ENCODE measurements at places on chromosomes 7 and 10.
A peak's percentile ranks its signal among the peaks of the same experiment; 100 is the strongest.

DNA sequence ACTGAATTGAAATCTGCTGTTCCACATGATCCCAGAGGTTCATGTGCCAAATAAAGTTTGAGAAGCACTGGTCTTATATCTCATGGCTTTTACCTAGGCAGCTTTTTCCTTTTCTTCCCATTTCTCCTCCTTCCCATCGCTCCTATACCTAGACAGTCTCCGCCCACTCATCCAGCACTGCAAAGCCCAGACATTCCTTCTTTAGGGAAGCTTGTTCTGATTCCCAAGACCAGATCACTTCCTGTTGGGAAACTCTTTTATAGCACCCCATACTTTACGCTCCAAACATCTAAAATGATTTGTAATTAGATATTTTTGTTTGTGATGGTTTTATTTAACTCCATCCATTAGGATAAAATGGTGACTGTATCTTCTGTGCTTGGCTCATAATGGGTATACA, 75.9 kb downstream of the BMPER start:
- no peak for DNase-seq

DNA sequence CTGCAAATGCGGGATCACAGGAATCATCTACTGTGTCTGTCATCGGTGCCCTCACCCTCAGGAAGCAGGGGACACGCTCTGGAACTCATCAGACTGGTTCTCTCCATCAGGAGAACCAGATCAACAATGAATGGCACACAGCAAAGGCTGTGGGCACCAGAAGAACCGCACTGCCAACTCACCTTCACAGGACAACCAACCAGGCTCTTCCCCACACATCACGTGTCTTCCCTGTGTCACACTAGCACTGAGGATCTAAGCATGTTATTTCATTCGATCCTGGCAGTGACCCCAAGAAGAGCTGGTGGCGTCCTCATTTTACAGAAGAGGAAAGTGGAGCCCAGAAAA, 106.1 kb downstream of the TNS3 start:
- no peak for DNase-seq

GRCh38 chr7:77222065-77222464, 22.4 kb upstream of the FGL2 start:
- DNase-seq, result no peak

DNA sequence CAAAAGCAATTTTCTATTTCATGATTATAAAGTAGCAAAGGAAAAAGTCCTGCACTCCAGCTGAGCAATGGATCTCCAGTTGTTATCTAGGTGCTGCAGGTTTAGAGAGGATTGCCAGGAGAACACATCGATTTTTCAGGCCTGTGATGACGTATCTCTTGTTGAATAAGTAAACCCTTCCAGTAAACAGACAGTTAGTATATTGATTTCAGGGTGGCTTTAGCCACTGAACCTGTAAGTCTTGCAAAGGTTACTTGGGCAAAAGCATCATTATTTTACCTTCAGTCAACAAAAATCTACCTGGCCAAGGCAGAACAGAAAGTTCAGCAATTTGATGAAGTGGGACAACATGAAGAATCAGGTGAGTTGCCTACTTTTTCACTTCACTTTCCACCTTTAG, 12.3 kb downstream of the EGFR start:
- no peak for DNase-seq

DNA sequence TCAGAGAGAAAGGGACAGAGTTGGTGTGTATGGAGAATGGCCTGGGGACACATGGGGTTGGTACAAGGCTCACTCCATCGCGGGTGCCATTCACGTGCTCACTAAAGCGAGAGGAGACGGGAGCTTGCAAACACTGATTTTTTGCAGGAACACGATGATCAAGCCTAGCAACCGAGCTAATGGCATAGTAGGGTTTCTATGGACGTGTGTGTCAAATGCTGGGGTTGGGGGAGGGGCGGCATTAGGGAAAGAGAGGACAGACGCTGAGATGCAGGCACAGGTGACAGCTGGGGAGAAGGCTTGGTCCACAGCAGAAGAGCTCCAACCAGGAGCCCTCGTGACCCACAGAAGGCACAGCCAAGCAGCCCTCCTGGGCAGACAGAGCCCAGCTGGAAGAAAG, 33.9 kb downstream of the RCC1L start:
- no peak for DNase-seq

GRCh38 chr7:26652401-26653100, 211.8 kb downstream of the SKAP2 start:
- DNase-seq, result no peak

- DNase-seq, result no peak
Observed at GRCh38 chr7:27510541-27510940, 152.1 kb downstream of the HIBADH start.

DNA sequence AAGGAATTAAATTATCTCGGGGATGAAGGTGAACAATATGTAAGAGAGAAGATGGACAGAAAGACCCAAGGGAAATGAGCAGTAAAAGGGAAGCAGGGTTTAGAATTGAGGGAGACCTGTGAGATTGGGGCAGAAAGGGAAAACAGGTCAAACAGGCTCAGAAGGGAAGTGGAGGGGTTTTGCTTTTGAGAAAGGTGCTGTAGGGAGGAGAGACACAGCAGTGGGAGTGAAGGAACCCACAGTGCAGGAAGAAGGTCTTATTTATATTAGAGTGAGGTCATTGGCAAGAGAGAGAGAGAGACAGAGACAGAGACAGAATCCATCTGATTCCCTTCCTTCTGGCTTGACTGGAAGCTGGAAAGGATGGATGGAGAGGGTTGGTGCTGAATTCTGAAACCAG, 3.5 kb upstream of the TCAF1 start:
- no peak for DNase-seq

DNA sequence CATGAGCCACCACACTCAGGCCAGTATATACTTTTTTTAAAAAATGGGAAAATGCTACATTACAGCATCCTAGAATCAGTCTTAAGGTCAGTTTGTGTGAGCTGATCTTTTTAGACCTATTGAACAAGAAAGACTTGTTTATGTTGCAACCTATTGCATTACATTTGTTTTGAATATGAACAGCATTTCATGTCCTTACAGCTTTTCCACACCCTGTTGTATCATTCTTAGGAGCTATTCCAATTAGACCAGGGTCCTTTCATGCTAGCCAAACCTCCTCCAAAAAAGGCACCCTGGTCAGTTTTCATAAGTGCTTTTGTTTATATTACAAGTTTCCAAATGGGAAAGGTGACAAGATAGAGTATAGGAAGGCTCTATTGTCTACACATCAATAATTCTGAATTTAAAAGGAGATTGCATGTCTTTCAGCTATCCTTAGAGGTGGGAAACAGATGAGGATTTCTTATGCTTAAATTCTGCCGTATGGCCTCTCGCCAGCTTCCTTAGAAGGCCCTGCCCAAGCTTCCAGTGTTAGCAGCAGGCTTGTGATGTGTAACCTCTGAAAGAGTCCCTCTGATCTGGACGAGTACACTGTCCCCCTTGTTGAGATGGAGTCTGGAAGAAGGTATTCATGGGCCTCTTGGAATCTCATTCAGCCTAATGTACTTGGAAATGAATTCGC, 171.9 kb downstream of the OTUD1 start:
- no peak for DNase-seq

- no peak for DNase-seq
Observed at GRCh38 chr10:6958711-6959110, 378.6 kb upstream of the PRKCQ start.

DNA sequence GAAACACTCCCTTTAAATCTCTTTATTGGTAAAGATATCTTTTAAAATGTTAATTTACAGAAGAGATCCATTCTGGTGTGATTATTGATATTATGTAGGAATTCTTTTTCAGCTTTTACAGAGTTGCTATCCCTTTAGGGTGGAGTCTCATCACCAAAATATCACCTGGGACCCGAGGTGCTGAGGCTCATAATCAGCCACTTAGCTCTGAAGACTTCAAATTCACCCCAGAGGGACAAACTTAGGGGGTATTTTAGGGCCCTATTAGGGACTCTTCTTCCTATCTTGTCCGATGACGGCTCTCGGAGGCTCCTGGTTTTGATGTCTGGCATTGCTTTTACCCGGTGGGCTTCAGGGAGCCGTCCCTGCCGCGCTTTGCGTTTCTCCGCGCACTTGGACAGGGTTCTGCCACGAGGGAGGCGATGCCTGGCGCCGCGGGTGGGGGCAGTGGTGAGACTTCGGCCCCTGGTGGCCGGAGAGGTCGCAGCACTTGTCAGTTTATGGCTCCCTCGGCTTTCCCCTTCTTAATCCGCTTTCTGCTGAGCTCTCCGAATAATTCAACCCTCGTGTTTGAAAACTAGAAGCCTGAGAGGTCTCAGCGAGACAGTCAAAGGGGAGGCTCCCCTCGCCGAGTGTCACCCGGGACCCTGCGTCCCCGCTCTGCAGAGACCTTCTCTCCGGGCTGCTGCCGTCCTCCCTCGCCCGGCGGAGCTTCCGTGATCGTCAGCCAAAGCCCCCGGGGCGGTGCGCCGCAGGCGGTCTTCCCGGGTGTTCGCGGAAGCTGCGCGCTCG, 27.8 kb downstream of the RBM20 start:
- peak; percentile 31 for DNase-seq

DNA sequence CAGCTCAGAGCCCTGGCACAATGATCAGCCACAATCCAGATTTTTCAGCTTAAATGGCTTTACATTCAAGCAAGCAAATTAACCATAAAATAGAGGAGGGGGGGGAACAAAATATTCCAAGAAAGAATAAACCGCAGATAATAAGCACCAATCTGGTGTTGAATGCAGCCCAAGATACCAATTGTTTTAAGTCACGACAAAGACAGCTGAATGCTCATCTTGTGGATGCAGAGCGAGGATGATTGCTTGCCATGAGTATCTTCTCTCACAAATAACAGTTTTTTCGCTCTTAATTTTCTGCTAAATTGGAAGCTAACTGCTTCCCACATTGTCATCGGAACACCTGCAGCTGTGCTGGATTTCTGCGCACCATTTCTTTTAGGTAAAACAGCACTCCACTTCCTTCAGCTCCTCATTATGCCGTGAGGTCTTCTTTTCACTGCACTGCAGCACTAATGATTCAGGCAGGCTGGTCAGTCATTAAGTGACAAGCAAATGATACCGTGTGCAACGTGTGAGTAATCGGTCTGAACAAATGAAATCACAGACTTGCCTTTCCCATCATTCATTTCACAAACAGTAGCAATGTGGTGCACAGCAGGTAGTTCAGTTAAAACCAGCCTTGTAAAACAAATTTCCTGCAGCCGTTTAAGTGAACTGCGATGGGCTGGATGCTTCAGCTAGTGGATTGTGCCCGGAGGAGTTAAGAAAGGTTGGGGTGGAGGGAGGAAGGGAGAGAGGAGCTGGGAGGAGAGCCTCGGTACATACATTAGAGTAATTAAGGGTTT, 106.4 kb upstream of the CDCA7L start:
- no peak for DNase-seq

GRCh38 chr7:14858866-14859265, 43.7 kb downstream of the DGKB start:
- no peak for DNase-seq

DNA sequence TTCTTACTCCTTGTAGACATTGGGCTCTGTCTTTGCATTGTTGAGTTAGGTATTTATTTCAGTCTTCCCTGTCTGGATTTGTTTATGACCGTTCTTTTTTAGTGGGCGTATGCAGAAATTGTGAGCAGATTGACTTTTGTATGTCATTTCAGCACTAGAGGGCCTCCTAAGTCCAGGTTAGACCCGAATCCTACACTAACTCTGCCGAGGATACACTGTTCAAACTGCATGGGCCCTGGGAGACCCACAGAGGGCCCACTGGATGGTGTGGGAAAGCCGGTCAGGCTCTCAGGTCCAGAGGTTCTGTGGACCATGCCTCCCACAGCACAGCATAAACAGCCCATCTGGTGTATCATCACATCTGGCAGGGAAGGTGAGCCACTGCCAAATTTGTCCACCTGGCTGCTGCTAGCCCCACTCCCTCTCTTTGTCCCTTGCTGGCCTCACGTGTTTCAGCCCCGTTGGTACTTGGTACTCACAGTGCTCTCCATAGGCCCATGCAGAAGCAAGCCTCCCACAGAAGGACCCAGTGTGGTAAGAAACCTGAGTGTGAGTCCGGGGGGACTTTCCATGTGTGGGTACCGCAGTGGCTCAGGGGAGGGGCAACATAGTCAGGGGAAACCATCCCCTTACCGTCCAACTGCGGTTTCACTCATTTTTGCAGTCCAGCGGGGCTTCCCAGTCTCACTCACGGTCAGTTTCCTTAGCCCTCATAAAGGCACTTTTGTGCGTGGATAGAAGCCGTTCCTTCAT, 112.8 kb downstream of the APBB1IP start:
- no peak for DNase-seq

DNA sequence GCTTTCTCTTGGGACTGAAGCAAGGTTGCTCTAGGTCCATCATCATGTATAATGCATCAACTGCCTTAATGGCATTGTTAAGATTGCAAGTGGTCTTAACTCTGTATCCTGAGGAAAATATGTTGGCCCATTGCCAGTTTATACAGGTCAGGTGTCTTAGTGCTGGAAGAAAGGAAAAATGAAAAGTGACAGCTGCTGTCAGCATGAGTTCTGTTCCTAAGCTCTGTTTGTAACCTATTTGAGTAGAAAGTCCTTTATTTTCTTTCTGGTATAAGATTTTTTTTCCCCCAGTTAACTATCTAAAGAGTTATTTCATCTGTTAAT, 127.2 kb downstream of the SRI start:
- DNase-seq, result peak; percentile 84

GRCh38 chr10:133154996-133155778, 4.8 kb upstream of the KNDC1 start:
- no peak for DNase-seq

GRCh38 chr7:21361413-21362125, 66.3 kb upstream of the SP4 start:
- DNase-seq, result no peak

DNA sequence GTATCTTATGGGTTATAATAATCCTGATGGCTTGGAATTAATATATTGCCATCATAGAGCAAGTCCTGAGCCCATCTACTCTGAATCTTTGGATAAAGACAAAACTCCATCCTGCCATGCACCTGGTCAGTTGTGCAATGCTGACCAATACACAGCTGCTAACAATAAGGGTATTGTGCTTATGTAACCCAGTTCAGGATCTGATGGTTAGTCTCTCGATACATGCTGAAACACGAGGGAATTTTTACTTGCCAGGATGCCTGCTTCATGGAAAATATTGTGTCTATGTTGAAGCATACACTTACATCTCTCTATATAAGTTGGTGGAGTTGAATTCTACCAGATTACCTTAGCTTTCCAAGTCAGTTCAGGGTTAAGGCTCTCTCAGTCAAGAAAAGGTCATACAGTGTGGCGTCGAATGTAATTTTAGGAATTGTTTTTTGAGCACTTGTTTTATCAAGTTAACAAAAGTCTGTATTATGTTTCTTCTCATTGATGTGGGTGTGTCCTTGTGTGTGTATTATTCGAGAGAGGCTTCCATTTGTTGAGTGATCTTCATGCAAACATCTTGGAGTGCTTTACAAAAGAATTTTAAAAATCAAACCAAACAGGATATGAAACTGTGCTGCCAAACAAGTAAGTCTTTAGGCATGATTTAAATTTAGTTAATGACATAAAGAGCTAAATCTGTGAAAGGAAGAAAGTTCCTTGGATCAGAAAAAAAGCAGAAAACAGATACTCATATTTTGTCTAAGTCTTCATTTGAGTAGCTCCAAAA, 449.1 kb downstream of the SUGCT start:
- DNase-seq, result no peak

- DNase-seq, result no peak
Observed at GRCh38 chr10:81920213-81920829, 45.3 kb downstream of the NRG3 start.
